ENCODE measurements at places on chromosomes 1 and 21. TPM values are rescaled to one million over a fixed set of nuclear protein-coding genes. Genes with fewer than 3 reads are reported as not detected.

The RIPK4 gene
- total RNA-seq: 0.18 TPM

DNA sequence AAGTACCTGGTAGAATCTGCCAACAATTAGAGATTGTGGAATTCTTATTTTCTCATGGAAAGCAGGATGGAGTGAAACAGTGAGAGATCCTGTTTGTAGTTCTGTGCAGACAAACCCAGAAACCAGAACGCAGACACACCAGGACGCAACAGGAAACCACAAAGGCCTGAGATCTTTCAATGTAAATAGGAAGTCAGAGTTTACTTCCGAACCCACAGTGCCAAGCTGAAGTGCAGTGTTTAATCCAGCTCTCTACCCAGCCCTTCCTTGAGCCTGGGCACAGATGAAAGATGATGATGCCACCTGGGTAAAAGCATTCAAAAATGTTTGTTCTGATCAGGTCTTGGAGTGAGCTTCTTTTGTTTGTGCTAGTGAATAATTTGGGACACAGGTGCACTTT lies 244.2 kb upstream of the HOOK1 start:
- DNase-seq: no peak

GRCh38 chr1:12088607-12089006 lies 25.5 kb downstream of the TNFRSF8 start:
- no peak for DNase-seq

DNA sequence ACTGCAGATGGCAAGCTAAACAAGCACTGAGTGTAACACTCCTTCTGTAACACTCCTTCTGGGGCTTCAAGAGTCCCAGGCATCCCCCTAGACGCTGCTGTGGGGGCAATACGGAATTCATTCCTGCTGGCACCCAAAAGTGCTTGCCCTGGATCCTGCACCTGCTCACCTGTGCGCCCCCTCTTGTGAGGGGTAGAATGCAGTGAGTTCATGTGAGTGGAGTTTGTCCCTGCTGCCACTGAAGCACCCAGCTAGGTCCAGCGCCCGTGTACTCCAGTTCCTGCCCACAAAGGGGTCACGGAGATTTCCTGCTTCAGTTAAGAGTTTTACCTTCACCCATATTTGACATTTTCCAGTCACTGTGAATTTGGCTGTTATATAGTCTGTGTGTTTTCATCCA lies 130.0 kb downstream of the SNX7 start:
- DNase-seq: no peak

All from cerebellum (tissue), 4 donors.